ENCODE measurements at places on chromosomes 13 and 19.

DNA sequence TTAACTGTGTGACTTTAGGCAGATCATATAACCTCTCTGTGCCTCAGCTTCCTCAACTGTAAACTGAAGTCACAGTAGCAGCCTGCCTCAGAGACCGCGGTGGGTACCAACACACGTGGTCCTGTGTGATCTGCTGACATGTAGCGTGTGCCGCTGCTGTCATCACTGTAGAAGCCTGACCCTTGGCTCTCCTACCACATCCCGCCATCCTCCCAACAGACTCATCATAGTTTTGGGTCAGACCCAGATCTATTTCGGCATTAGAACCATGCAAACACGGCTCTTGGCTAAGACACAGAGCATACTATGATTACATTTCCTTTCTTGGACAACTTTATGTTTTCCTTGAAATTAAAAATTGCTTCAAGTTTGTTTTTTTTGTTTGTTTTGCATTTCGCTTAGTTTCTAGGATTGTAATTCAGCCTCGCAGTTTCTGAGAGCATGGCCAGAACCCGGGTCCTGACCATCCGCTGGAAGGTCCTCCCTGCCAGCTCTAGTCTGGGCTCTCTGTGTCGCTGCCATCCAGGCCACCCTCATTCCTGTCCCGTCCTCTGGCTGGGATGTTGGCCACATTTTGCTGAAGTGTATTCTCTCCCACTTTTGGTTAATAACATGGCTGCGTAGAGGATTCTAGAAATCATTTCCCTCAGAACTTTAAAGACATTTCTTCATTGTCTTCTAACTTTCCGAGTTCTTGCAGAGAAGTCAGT, 53.0 kb downstream of the GGACT start:
- no peak for DNase-seq

- DNase-seq, result no peak
Observed at GRCh38 chr13:35016362-35017112, 74.5 kb downstream of the NBEA start.

DNA sequence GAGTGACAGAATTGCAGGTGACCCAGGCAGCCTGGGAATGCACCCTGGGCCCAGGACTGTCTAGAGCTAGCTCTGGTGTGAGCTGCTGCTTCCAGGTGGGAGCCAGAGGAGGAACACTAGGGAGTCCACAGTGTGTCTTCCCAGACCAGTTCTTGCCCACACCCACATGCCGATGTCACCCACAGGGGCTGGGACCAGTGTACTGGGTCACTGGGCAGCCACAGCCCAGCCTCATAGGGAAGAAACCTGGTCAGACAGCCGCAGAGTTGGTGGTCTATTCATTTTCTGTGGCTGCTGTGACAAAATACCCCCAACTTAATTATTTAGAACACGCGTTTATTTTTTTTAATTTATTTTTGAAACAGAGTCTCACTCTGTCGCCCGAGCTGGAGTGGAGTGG, 3.1 kb downstream of the RNF225 start:
- no peak for DNase-seq

- DNase-seq, result no peak
Observed at GRCh38 chr13:26583662-26584061, 26.2 kb downstream of the WASF3 start.

DNA sequence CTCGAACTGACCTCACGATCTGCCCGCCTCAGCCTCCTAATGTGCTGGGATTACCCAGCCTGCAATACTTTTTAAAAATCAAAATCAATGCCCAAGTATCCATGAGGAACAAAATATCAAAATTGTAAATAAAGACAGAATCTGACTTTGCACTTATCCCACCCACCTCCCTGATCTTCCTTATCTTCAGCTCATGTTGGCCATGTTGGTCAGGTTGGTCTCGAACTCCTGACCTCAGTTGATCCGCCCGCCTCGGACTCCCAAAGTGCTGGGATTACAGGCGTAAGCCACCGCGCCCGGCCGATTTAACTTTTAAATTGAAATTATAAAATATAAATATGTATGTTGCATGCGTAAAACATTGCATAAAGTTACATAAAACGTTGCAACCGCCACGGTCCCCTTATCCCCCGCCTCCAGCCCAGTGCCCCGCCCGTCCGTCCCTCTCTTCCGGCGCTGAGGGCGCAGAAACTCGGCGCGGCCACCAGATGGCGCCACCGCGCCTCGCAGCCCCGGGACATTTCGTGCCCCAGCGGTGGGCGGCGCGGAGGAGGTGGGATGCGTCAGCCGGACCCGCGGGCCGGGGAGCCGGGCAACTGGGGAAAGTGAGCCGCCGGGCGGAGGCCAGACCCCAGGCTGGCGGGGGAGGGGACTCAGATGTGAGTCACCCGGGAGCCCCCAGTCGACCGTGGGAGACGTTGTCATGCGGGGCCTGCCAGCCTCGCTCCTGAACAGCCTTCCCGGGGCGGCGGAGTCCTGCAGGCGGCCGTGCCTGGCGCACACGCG, 1.5 kb upstream of the GADD45B start:
- DNase-seq, result peak; percentile 95

- DNase-seq, result no peak
Observed at GRCh38 chr13:98512774-98513665, 63.9 kb downstream of the STK24 start.

DNA sequence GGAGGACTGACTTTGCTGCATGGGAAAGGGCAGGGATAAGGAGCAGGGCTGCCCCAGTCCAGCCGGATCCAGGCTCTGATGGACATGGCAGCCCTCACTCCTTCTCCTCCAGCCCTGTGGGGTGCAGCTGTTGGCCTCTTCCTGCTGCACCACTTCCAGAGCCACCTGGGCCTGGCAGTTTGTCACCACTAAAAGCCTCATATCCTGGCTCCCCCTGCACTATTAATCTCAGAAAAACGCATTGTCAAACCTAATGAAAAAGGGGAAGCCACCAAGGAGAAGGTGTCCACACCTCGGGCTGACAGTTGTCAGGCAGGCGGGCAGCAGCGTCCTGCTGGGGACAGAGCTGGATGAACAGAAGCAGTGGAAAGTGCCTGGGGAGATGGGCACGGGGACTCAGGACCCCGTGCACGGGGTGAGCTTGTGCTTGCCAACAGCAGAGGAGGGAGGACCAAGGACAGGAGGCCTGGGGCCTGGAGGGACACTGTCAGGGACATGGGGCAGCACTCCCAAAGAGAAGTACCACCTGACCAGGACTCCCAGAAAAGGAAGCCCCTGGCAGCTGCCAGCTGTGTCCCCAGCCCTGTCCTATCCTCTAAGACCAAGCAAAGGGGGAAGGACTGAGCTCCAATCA, 151.1 kb upstream of the TSHZ3 start:
- no peak for DNase-seq

- DNase-seq, result no peak
Observed at GRCh38 chr13:107351305-107351704, 783.4 kb upstream of the ARGLU1 start.

DNA sequence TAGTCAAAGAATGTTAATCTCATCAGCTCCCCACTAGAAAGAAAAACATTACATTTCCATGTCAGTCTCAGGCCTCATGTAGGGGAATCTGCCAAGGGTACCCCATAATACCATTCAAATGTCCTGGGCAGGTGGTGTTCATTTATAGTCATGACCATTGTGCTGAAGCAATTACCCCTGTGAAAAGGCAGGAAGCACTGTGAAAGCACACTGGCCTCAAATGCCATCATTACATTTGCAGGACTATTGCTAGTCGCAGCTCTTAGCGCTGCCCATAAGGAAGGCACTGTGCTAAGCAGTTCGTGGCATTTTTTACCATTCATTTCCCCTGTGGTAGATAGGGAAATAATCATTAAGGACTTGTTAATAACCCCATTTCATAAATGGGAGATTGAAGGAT, 109.0 kb downstream of the LHFPL6 start:
- no peak for DNase-seq

GRCh38 chr13:80454245-80454644, 113.3 kb upstream of the SPRY2 start:
- DNase-seq, result peak; percentile 39

Data from fibroblast of skin of right biceps (primary cell).